ENCODE measurements at places on chromosomes 2 and 18. TPM values are rescaled to one million over a fixed set of nuclear protein-coding genes. Genes with fewer than 3 reads are reported as not detected.

GRCh38 chr2:7041421-7041820 is 124.2 kb downstream of the RNF144A start:
- no peak for DNase-seq

DNA sequence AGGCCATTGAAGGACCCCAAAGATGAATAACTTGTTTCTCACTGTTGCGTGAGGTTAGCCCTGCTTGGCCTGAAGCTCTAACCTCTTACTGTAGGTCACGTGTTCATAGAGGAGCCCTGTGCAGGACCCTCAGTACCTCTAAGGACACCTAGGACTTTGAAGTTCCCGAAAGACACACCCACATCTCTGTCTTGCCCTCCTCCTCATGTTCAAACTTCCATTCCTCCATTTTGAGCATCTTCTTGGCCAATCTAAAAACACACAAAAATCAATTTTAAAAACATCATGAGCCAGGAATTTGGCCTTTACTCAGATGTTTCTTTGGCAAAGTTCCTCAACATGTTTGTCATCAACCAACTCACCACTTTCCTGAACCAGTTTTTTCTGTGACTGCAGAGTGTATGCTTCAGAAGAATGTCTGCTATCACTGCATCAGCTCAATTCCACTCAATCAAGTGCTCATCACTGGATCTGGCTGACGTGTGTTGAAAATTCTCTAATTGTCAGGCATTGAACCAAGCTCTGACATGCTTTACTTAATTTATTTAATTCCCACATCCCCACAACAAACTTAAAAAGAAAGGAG is 101.6 kb downstream of the AP1S3 start:
- DNase-seq, result peak; percentile 66

GRCh38 chr2:201794294-201794693 is 12.0 kb upstream of the CDK15 start:
- DNase-seq, result no peak

GRCh38 chr2:102485147-102485785 is 12.2 kb downstream of the SLC9A4 start:
- DNase-seq, result no peak

- no peak for DNase-seq
These were observed 34.5 kb downstream of the SFT2D3 start for GRCh38 chr2:127735537-127736399.

DNA sequence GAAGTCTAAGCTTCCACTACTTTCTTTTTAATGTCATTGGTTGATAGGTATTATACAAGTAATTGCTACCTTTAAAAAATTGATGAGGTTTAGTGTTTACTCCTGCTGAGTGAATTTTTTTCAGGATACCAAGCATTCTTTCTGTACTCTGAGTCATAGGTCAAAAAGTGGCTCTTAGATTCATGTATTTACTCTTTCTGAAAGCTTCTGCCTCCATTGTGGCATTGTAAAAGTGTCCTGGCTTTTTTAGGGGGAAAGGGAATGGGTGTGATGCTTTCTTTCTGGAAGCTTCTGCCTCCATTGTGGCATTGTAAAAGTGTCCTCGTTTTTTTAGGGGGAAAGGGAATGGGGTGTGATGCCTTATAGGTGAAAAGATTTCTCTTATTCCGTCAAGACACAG is 286.5 kb downstream of the LPIN1 start:
- DNase-seq, result peak; percentile 47

DNA sequence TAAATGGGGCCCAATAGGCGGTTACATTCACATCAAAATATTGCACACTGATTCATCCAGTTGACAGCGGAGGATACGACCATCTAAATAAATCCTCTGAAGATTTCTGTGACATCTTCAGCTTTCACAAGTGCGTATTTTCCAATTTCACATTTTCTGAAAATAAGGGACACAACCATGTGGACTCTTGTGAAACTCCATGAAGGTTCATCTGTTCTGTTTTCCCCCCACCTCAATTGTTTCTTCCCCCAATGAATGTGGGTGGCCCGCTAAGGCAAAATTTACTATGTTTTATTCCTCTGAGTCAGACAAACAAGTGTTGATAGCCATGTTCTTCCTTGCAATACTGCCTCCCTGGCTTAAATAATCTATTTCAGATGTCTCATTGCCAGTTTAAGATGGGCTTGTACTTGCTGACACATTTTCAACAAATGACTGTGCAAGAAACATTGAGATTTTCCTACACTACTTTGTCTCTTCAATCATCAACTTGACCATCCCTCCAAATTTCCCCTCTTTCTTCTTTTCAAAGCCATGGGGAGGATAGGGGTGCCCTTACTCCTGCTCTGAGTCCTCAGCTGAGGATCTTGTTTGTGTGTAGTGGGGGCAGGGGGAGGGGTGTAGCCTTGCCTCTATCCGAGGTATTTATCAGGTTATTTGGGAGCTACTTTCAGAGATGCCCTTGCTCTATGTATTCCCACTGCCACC is 78.2 kb downstream of the BCL11A start:
- DNase-seq, result no peak

- DNase-seq, result peak; percentile 100
These were observed 264.7 kb downstream of the CYP26B1 start for GRCh38 chr2:71882949-71883472.

DNA sequence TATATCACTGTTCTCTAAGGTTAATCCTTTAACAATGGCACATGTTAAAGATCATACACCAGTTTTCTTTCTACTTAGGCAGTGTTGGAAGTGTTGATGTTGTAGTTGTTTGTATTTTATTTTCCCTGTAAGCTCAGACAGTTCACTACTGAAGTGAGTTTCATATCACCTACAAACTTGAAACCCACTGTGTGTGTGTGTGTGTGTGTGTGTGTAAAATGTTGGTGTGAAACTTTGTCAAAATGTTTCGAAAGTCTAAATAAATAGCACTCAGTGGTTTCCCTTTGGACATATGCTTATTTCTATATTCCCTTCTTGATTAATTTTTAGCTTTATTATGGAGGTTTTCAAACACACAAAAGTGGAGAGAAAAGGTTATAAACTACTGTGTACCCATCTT is 79.8 kb upstream of the CAVIN2 start:
- DNase-seq, result no peak

GRCh38 chr2:216974321-216975302 is 114.7 kb upstream of the TNP1 start:
- no peak for DNase-seq

DNA sequence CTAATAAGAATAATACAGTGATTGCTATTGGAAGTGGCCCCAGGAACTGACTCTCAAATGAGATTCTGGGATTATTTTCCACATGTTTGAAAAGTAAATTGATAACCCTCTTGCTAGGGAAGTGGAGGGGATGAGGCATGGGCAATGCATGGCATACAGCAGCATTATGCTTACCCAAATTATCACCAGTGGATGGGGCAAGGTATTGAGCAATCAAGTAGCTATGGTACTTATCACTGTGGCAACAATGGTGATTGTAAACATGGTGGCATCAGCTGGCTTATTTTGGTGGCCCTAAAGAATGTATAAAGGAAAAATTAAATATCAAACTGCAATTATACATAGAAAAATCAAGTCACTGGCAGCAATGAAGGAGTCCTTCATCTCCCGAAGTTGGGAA is 155.1 kb downstream of the FIGN start:
- DNase-seq, result no peak

TPO gene
- total RNA-seq, result not detected

ARHGAP15 gene
- total RNA-seq, result 1.9 TPM

ALPG gene
- not detected for total RNA-seq

C1QL2 gene
- not detected for total RNA-seq

C18orf32 gene
- 27.9 TPM for total RNA-seq

HOXD12 gene
- total RNA-seq, result not detected

MRPL44 gene
- 43.6 TPM for total RNA-seq

TEKT4 gene
- not detected for total RNA-seq

BOLL gene
- total RNA-seq, result not detected
